ENCODE measurements at places on chromosomes 12 and 14.
A peak's percentile ranks its signal among the peaks of the same experiment; 100 is the strongest.

GRCh38 chr14:29734732-29735131 is 192.9 kb downstream of the PRKD1 start:
- DNase-seq, result no peak

DNA sequence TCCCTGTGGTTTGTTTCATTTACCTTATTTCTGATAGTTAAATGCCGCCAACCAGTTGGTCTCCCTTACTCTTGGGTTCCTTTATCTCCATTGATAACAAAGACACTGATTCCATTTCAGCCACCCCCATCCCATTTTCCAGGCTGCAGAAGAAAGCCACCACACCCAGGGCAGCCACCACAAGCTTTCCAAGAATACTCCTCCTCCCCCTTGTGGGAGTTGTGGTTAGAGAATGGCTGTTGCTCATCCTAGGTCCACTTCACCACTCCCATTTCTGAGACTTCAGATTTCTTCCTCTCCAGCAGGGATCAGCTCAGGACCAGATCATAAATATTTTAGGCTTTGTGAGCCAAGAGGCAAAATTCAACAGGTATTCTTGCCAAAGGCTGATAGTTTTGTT is 73.9 kb downstream of the ANO4 start:
- no peak for DNase-seq

DNA sequence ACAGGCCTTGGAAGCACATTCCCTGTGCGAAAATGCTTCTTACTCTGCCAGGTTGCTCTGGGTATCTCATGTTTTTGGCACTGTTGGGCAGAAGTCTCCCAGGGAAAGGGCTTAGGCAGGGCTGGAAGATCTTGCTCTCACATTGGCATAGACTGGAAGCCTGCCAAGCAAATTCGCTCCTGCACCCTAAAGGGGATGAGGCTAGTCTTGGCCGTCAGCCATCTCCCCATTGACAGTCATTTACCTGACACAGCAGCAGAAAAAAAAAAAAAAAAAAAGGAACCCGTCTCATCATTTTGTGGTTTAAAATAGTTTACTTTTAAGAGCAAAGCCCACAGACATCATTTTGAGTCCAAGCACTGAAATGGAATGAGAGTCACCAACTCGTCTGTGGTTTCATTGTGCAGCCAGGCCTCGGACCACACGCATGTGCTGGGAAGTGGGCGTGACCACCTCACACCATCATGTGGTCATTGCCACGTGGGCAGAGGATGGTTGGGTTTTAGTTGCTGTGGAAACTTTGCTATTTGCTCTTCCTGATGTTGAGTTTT is 84.8 kb downstream of the NRXN3 start:
- peak; percentile 14 for DNase-seq

DNA sequence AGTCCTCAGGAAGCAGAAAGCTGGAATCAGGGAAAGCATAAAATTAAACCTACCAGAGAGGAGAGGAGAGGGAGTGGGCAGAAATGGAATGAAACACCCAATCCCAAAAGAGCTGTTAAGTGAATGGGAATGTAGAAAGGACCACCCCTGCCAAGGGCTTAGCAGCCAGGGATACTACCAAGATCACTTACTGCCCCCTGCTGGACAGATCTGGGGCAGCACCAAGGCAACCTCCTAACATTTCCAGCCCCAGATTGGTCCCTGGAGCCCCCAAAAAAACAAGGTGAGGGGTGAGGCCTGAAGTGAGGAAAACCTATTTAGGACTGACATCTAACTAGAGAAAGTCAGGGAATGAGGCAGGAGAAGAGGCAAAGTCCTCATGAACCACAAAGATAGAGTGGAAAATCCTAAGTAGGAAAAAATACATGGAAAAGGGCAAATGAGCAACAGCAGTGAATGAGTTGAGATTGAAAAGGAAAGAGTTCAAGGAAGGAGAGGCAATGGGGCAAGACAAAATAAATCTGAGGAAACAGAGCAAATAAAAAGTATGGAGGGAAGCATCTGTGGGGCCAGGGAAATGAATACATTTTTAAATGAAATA is 11.2 kb upstream of the FKBP11 start:
- no peak for DNase-seq

GRCh38 chr14:96821501-96821900 is 24.3 kb downstream of the VRK1 start:
- DNase-seq, result no peak

DNA sequence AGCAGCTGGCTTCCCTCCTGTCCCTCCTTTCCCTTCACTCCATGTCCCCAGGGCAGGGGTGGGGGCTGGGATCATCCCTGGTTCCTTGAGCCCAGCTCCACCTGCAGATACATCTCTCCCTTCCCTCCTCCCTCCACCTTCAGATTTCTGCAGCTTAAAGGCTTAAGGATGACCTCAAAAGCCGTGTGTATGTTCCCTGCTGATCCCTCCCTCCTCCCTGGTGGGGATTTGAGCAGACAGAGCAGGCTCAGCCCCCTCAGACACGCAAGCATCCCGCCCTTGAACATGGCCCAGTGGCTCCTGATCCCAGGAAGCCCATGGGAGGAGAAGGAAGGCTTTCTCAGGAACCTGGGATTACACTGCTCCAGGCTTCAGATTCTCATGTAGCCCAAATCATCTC is 82.9 kb upstream of the RIN3 start:
- no peak for DNase-seq

- DNase-seq, result no peak
Observed at GRCh38 chr12:53226815-53227214, 5.2 kb downstream of the RARG start.

GRCh38 chr12:120181991-120182631 is 12.4 kb downstream of the GCN1 start:
- no peak for DNase-seq

DNA sequence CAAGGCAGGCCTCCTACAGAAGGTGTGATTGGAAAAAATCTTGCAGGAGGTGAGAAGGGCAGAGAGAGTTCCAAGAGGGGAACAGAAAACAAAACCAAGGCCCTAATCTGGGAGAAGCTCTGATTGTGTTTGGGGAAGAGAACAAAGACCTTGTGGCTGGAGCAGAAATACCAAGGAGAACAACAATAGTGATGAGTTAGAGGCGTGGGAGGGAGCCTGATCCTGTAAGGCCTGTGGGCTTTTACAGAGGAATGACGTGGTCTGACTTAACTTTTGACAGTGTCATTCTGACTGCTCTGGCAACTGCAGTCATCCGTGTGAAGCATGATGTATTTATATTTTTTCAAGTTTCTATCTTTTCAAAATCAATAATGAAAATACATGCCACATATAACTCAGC is 200.6 kb downstream of the ANO4 start:
- DNase-seq, result no peak

- no peak for DNase-seq
Observed at GRCh38 chr12:95774311-95775045, 16.1 kb downstream of the NTN4 start.

DNA sequence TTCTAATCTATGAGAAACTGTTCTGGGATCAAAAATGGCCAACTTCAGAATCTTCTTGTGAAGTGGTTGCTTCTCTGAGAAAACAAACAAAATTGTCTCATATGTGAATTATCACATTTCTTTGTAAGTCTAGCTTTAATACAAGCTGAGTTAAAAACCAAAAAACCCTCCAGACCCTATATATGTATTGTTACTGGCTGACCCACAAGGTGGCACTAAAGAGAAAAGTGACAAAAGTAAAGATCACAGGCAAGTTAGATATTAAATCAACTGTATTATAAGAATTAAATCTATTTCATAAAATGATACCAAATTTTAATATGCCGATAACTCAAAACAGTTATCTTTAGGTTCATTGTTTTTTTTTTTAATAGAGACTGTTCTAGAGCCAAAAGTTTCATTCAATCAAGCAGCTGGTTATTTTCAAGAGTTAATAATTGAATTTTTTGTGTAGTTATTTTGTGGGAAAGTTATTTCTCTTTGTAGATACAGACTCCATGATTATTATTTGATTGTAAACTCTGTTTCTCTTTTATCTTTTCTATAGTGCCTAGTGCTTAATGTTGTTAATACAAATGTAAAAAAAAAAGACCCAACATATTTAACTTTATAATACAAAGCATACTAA is 7.5 kb upstream of the TRHDE start:
- no peak for DNase-seq

DNA sequence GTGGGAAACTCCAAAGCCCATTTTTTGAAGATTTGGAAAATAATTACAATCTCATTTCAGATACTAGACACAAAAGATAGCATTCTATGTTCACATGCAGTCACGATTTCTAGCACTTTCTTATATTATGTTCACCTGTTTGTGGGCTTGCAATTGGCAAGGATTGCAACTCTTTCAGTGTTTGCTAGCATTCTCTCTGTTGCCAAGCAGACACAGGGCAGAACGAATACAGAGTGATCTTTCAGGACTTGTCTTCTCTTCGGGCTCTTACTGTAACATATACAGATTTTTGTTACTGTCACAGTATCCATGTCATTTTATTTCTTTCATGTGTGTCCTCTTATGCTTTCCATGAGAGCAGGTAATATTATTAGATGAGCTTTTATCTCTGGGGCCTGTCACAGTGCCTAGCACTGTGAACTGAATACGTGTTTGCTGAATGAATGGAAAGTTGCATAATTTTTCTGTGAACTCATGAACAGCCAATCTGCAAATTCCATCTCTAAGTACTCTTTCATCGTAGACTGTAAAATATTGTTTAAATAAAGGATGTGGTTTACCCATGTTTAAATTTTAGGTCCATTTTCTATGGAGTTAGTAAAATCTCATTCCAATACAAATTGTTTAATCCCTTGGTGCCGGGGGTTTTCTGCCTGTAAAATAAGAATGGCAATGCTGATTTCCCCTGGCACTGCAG is 105.1 kb downstream of the BMP4 start:
- DNase-seq, result no peak

- DNase-seq, result no peak
Observed at GRCh38 chr14:74610866-74611649, 979 bp downstream of the LTBP2 start.

GRCh38 chr12:120741476-120742421 is 16.1 kb downstream of the ACADS start:
- no peak for DNase-seq

DNA sequence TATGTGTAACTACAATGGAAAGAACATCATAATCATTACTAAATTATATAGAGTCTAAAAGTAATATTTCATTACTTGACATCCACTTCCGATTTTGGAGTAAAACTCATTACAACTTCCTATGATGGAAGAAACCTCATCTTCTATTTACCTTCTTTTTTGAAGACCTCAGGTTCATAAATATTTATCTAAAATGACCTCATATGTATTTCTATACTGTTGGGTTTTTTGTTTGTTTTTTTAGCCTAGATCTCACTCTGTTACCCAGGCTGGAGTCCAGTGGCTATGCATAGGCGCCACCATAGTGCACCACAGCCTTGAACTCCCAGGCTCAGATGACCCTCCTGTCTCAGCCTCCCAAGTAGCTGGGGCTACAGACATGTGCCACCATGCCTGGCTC is 39.9 kb upstream of the BMAL2 start:
- DNase-seq, result no peak

GRCh38 chr12:82687021-82688011 is 610 bp downstream of the TMTC2 start:
- DNase-seq, result no peak

- no peak for DNase-seq
Observed at GRCh38 chr12:52057638-52058576, 6.7 kb downstream of the NR4A1 start.

DNA sequence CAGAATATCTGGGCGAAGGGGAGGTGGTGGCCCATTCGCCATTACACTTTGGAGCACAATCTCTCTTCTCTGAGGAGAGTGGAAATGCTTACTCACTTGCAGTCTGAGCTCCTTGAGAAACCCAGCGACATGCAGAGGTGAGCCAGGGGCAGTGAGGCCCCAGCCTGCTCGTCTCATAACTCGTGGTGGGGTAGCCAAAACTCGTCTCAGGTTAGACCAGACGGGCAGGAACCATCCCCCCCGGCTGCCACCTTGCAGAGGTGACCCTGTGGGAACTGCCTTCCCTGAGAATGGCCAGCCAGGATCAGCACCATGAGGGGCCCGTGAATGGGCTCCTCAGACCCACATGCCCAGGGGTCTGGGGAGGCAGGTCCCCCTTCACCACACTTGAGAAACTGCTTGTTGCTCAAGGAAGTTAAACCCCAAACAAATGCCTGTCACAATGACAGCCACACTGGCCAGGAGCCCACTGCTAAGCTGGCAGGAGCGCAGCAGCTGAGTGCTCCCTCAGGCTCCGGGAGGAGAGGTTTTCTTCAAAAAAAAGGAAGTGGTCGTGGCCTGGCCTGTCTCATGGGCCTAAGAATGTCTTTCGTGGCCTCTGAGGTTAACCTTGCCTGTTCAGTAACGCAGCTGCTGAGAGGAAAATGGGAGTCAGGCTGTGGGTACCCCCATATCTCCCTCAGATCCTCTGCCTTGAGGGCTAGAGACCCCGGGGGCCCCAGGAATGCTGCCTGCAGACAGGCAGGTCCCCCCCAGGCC is 9.2 kb upstream of the ALDH2 start:
- no peak for DNase-seq

GRCh38 chr14:40806471-40806870 is 800.2 kb upstream of the LRFN5 start:
- no peak for DNase-seq

- DNase-seq, result no peak
Observed at GRCh38 chr14:61476754-61477410, 155.5 kb downstream of the PRKCH start.

GRCh38 chr12:54065677-54066076 is 12.0 kb downstream of the HOXC4 start:
- DNase-seq, result no peak

GRCh38 chr14:66248256-66248655 is 237.9 kb upstream of the CCDC196 start:
- DNase-seq, result no peak

DNA sequence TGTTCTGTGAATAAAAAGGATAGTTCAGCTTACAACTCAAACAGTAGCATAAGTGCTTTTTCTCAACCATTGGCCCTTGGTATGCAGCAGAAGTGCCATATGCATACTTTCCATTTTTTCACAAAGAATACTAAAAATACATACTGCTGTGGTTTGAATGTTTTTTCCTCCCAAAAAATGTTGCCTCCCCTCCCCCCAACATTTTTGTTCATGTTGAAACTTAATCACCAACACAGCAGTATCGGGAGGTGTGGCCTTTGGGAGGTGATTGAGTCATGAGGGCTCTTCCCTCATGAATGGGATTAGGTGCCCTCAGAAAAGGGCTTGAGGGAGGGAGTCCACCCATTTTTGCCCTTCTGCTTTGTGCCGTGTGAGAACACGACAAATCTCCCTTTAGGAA is 198.6 kb downstream of the ESR2 start:
- no peak for DNase-seq
